ENCODE measurements at places on chromosomes 3 and 15.

GRCh38 chr3:157107037-157107436, 52.9 kb downstream of the CCNL1 start:
- no peak for DNase-seq

DNA sequence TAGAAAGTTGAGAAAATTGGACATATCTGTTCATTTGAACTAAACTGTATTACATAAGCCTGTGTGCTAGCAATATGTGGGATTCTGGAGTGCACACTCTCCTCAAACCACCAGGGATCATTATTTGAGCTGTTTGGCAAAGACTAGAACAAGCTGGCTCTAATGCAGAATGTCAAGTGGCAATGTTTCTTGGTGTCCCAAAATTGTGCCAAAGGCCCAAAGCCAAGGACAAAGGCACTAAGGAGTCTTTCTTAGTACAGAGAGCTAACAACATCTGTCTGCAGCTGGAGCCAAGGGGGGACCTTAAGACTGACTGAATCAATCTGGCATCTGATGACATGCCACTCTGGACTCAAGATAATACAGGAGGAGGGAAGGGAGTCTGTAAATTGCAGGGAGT, 76.7 kb upstream of the STRIT1 start:
- DNase-seq = no peak

DNA sequence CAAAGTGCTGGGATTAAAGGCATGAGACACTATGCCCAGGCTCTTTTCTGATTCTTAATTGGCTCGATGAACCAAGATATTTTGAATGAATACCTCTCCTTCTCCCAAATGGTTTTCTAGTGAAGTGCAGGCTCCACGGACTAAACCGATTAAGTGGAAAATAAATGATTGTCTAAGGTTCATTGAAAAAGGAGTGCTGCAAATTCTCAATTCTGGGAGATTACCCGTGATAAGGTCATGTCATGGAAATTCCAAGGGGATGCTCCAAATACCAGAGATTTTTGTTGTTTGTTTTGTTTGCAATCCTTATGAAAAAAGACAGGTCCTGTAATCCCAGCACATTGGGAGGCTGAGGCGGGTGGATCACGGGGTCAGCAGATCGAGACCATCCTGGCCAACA, 406.9 kb upstream of the TBL1XR1 start:
- no peak for DNase-seq

GRCh38 chr15:101137312-101137940, 114.4 kb downstream of the CHSY1 start:
- no peak for DNase-seq

DNA sequence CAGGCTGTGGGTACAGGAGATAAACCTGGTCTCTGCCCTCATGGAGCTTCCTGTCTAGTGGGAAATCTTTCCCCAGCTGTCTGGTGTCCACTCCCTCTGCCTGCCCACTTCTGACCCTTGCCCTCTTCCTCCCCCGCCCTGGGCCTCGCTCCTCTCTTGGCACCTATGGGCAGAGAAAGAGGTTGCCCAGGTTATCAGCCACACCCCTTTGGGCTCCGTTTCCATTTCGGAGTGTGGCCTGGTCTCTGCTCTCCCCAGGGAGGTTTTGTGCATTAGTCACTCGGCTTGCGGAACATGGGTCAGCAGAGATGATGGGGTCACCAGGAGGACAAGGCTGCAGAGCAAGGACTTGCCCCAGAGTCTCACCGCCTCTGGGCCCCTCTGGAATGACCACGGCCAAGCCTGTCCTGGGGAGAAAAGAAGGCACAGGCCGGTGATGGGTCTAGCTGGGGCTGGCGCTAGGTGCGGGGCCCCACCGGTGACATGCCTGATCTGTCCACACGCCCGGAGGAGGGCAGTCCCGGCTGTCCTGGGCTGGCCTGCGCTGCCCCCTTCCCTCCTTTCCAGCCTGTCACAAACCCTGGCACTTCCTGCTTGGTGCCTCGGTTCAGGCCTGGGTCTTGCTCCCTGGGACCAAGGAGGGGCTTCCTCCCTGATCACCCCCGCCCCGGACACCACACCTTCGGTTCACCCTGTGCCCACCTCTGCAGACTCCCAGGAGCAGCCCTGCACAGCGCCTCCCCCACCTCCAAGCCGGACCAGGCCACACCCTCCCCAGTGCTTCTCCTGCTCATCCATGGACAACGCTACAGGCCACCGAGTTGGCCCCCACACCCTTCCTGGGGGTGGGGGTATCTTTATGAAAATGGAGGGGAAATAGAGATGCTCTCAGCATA, 35.6 kb upstream of the MUC4 start:
- DNase-seq = no peak

DNA sequence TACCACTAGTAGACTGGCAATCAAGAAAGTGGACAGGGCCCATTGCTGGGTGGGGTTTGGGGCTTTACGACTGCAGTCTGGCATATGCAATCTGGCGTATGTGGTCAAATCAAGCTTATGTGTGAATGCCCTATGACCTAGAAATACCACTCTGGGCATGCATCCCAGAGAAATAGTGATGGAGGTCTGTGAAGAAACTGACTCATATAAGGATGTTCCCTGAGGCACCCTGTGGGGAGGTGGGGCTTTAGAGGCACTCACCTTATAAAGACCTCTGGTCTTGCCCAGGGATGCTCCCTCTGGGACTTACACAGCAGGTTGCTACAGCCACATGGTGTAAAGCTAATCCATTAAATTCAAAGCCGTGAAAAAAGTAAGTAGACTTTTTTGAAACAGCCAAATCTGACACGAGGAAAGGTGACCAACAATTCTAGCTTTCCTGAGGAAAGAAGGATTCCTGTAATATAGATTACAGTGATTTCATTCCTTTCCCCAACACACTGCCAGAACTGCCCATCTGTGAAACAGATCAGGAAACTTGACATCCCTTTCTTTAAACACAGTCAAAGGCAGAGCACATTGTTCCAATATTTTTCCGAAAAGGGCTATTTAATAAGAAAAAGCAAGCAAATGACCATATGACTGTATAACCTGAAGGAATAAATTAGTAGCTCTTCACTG, 13.6 kb downstream of the RARRES1 start:
- DNase-seq = no peak

DNA sequence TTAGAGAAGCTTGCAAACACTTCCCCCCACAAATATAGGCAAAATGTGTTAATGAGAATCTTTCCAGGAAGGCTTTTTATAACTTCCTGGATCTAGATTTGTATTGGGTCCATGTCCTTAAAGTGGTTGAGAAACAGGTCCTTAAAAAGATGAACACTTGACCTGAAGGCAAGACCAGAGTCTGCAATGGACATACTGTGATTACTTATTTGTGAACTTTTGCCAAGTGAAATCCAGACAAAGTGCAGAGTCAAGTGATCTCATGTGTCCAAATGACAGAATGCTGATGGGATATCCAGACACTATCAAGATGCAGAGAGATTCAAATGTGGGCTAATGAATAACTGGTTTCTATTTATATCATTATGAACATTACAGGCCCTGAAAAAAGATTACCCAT, 43.8 kb downstream of the FRMD4B start:
- no peak for DNase-seq

- DNase-seq = no peak
These were observed 35.2 kb downstream of the CCR3 start for GRCh38 chr3:46277476-46277875.

DNA sequence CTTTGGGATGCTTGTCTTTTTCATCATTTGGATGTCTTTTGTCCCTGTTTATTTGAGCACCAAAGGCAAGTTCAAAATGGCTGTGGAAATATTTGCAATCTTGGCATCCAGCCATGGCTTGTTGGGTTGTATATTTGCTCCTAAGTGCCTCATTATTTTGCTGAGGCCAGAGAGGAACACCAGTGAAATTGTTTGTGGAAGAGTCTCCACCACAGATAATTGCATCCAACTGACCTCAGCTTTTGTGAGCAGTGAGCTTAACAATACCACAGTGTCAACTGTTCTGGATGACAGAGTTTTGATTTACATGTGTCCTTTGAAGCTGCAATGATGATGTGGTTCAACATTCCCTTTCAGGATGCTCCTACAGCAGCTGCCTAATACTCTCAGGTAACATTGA, 83.0 kb upstream of the KCNAB1 start:
- DNase-seq = no peak

- no peak for DNase-seq
These were observed 208.5 kb upstream of the MRPL3 start for GRCh38 chr3:131711114-131711768.

GRCh38 chr3:40851836-40852235, 327.1 kb downstream of the ZNF621 start:
- DNase-seq = no peak

DNA sequence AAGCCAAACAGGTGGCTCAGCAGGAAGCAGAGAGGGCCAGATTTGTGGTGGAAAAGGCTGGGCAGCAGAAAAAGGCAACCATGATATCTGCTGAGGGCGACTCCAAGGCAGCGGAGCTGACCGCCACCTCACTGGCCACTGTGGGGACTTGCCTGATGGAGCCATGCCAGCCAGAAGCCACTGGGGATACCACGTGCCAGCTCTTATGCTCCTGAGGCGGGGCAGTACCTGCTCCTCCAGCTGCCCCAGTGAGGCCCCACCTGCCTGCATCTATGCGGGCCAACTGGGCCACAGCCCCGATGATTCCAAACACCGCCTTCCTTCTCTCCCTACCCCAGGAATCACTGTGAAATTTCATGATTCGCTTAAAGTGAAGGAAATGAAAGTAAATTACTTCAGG, 22.9 kb upstream of the ARIH1 start:
- DNase-seq = no peak

DNA sequence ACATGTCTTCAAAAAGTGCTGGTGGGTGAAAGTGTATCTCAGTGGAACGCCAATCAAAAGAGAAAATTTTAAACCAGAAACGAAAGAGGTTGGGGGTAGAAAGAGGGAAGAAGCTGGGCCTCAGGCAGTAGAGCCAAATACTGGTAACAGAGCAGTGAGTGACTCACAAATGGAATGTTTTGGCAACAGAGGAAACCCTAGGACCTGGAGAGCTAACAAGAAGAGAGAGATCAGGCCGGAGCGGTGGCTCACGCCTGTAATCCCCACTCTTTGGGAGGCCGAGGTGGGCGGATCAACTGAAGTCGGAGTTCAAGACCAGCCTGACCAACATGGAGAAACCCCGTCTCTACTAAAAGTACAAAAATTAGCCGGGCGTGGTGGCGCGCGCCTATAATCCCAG, 450.8 kb upstream of the NAALADL2 start:
- DNase-seq = no peak

GRCh38 chr3:34439796-34440195, 641.4 kb downstream of the PDCD6IP start:
- no peak for DNase-seq

- DNase-seq = no peak
These were observed 498.7 kb upstream of the CBLB start for GRCh38 chr3:106367496-106367895.

DNA sequence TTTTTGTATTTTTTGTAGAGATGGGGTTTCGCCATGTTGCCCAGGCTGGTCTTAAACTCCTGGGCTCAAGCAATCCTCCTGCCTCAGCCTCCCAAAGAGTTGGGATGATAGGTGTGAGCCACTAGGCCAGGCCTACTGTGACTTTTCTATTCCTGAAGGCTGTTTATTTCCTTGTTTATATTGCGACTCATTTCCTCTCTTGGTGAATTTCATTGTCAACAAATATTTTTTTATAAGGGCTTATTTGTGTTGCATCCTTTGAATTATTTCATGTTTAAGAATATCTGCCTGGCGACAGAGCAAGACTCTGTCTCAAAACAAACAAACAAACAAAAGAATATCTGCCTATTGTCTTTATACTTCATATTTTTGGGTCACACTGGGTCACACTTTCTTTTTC, 29.4 kb upstream of the MCCC1 start:
- no peak for DNase-seq

DNA sequence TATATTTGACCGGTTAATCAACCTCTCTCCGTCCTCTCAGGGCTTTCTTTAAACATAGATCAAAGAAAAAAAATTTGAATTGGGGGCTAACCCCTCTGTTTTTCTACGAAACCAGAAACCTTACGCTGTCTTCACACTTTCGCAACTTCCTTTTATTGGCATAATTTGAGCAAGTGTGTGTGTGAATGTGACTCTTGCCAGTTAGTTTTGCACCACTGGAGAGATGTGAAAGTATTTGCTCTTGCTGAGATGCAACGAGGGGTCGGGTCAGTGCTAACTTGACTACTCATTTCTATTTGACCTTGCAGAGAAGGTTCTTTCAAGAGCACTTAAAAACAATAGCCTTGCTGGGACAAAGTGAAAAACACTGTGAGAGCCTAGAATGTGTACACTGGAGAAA, 81.2 kb downstream of the FAM43A start:
- DNase-seq = no peak

DNA sequence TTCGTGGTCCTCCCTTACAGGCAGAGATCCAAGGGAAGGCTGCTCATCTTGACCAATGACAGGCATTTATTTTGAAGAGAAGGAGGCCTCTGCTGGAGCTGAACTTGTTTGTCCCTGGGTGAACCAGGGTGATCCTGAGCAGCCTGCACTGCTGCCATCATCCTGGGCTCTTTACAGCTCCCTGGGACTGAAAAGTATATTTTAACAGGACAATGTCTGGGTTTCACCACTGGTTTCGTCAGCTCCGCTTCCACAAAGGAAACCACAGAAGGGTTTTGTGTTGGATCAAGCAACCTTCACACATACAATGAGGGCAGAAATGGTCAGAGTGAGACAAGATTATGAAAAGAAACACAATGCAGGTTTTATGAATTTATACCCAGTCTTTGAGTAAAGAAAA, 400.7 kb upstream of the TPM1 start:
- DNase-seq = no peak

DNA sequence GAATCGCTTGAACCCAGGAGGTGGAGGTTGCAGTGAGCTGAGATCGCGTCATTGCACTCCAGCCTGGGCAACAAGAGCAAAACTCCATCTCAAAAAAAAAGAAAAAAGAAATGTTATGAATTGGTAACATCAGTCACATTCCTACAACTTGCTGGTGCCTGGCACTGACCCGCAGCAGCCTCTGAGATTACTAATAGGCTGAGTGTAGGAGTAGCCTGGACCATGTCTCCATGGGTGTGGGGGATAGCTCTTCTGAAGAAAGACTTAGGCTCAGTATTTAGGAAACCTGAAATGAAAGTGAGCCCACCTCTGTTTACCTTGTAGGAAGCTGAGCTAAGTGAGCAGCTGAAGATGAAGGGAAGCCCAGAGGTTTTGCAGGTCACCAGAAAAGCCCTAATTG, 148.3 kb downstream of the LRRC28 start:
- DNase-seq = no peak

GRCh38 chr15:99732751-99733267, 428 bp downstream of the LYSMD4 start:
- peak; percentile 39 for DNase-seq
